Stimulated activated CD4-positive, alpha-beta T cell treated with anti-CD3 and anti-CD28 coated beads, Interleukin-15, amount 100 ng/mL, for 48 hours (primary cell): ENCODE measurements at places on chromosomes 6 and 20.

DNA sequence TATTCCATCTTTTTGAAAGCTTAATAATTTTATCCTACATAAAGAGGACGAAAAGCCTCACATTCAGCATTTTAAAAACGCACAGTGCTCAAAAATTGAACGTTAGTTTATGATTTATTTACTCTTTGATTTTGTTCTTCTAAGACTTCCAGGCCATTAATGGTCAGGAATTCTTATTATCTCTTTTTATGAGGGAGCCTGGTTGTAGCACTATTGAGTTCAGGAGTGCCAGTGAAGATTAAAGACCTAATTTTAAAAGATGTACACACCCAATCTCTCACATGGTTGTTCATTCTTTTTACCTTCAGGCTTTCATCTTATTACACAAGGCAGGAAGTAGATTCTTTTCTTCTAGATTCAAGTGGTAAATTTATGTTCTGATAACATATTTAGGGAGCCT lies 68.6 kb downstream of the HDDC2 start:
- no peak for DNase-seq

DNA sequence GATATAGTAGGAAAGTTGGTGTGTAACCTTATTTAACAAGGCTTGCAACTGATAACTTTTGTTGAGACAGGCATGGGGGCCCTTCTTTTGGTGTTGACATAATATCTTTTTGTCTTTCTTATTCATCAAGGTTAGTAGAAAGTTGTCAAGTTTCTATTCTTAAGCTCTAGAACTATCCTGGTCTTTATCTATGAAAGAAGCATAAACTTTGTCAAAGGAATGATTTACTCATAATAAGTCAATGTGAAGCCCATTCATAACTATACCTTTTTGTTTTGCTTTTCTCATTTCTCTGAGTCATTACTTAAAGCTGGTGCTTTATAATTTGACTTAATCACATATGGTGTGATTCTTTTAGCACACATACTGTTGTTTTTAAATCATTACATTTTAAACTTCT lies 312.4 kb downstream of the UTRN start:
- no peak for DNase-seq

DNA sequence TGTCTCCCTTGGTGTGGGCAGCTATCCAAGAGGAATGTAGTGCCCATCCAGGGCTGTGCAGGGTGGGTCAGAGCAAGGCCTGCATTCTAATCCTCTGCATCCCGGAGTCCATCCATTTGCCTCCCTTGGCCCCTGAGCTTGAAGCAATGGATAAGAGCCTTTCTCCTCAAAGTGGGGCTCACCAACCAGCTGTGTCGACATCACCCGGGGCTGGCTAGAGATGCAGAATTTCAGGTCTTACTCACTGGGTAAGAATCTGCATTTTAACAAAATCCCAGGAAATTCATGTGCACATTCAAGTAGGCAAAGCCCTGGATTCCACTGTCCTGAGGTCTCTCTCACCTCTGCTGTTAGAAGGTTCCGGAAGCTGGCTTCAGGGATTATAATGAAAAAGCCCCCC lies 95.3 kb downstream of the MDGA1 start:
- DNase-seq: no peak

DNA sequence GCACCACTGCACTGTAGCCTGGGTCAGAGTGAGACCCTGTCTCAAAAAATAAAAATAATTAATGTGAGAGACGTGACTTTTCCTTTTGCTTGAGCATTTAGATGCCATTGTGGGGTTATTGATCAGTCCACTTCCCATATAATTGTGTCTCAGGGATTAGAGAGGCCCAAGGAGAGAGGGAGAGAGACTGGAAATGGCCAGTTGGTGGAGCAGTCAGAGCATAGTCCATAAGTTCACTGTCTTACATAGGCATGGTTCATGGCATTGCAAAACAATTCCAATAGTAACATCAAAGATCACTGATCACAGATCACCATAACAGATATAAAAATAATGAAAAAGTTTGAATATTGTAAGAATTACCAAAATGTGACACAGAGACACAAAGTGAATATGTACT lies 15.2 kb upstream of the SDHAF4 start:
- no peak for DNase-seq

- no peak for DNase-seq
Observed at GRCh38 chr20:47102629-47103028, 208.0 kb downstream of the EYA2 start.

GRCh38 chr6:12343440-12344162 lies 53.4 kb downstream of the EDN1 start:
- no peak for DNase-seq
